ENCODE measurements at places on chromosomes 4 and X.

DNA sequence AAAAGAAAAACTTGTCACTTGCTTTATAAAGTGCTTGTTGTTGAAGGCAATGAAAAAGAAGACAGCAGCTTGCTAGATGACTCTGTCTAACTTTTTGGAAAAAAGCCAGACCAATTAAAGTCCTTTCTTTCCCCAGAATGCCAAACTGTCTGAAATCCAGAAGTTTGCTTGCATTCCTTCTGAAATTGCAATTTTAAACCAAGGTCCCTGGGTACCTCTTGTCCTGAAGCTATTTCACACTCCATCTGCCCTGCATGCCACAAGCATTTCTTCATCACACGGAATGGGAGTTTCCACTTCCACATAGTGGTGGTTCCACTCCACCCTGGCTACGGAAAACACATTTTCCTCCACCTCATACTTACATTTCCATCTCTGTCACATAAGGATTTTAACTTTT is 101.0 kb downstream of the PAPSS1 start:
- DNase-seq = no peak

GRCh38 chr4:3784454-3785291 is 18.5 kb downstream of the ADRA2C start:
- DNase-seq = no peak

GRCh38 chrX:119755981-119756533 is 2.3 kb upstream of the SOWAHD start:
- DNase-seq = no peak

DNA sequence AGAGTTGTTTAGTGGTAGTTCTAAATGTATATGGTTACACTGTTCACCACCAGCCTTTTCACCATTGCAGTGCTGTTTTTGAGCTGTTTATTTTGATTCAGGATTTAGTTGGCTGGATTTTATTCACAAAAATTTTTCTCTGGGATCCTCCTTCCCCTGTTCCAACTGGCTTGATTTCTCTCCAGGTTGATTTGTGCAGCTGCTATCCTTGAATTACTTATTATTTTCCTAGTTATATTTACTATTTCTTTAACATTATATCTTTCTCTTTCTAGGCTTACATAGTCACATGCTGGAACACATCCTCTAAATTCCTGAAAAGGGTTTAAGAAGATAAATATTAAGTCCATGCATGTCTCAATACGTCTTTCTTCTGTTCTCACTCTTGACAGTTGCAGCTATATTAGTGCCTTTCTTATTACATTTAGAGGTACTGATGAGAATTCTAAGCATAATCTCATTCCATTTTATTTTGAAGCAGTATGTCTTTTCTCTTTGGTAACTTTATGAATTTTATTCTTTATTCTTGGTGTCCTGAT is 82.2 kb downstream of the SUPT20HL2 start:
- DNase-seq = no peak

DNA sequence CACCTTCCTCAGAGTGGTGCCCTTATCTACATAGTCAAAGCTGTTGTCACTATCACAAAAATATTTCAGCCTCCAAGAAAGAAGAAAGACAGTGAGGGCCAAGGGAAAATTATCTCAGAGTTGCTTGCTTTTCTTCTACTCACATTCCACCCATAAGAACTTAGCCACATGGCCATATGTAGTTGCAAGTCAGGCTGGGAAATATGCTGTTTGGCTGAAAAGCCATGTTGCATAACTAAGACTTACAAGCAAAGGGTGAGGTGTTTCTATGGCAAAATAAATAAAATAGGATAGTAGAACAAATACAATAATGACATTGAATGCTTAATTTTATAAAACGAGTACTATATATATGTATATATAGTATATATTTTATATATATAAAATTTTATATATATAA is 365.9 kb upstream of the PABPC4L start:
- no peak for DNase-seq

GRCh38 chrX:16145656-16146055 is 21.6 kb upstream of the MAGEB17 start:
- DNase-seq = no peak

GRCh38 chr4:108959491-108959890 is 196.6 kb upstream of the ETNPPL start:
- no peak for DNase-seq

- DNase-seq = no peak
Observed at GRCh38 chrX:101462892-101463291, 22.4 kb upstream of the ARMCX4 start.

DNA sequence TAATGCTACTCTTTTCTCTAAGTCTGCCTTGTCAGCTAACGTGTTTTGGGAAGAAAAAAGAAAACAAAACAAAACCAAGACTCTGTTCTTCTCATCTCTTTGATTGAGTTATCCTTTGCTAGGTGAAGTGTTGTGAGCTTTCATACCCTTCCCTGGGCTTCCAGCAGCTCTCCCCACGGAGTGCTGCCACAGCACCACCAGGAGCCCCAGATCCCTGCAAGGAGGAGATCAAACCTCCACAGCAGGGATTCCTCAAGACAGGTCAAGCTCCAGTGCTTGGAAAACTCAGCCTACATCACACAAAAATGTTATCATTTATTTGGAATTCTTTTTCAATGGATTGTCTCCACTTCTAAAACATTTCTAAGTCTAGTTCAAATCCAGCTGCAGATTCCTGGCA is 1981.9 kb upstream of the TENM3 start:
- DNase-seq = no peak

DNA sequence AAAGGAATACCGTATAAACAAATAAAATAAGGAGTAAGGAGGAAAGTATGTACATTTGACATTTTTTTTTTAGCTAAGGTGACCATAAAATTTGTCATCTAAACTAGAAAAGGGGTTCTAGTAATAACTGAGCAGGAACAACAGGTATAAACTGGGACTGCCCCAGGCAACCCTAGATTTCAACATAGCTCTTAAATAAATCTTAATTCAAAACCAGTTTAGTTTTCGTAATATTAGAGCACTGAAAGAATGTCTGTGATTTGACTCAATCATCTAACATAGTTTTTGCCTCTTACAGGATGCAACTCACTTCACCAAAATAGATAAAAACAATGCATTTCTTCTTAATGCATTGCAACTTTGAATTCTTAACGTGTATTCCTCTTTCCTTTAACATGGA is 257.7 kb downstream of the ADAMTS3 start:
- no peak for DNase-seq

GRCh38 chrX:77299549-77299948 is 147.6 kb upstream of the FGF16 start:
- no peak for DNase-seq

GRCh38 chr4:18840481-18840880 is 818.9 kb upstream of the LCORL start:
- DNase-seq = no peak

DNA sequence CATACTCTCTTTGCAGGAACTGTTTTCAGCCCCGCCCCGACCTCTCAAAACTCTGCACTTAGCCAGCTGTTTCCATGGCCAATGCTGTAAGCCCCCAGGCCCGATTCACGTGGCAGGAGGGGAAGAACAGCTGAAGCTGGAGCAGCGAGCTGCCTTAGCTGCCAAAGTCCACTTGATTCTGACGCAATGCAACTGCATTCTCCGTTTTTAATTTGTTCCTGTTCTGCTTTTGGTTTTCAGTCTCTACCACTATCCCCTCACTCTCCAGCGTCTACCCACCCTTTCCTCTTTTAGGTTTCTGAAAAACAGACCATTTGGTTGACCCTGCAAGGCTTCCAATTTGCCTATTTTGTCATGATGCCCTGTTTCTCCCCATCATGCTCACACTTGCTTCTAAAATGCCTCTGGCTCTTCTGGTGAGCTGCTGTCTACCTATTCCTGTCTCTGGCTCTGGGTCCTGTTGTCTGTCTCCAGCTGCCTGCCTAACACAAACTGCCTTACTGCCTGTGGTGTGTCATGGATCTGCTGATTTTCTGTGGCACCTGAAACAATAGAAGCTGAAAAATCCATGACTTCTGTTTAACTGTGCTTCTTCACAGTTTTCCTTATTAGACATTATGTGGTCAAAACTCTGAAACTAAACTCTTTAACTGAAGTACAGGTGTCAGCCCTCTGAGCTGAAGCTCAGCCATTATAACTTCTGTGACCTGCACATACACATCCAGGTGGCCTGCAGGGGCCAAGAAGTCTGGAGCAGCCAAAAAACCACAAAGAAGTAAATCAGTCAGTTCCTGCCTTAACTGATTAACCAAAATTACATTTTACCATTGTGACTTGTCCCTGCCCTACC is 160.5 kb upstream of the AGTR2 start:
- no peak for DNase-seq

DNA sequence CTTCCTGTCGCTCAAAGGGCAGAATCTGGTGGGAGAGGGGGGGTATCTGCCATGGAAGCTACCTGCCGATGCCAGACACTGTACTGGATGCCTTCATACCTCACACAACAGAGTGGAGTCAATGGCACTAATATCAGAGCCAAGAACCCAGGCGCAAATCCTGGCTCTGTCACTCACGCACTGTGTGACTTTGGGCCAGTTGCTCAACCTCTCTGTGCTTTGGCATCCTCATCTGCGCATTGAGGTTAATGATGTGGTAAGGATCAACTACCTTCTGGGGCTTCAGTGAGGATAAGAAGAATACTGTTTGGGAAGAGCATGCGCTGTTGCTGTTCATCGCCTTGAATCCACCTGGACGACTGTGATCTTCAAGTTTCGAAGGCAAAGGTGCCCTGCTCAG is 70.6 kb downstream of the PPP2R2C start:
- DNase-seq = no peak

DNA sequence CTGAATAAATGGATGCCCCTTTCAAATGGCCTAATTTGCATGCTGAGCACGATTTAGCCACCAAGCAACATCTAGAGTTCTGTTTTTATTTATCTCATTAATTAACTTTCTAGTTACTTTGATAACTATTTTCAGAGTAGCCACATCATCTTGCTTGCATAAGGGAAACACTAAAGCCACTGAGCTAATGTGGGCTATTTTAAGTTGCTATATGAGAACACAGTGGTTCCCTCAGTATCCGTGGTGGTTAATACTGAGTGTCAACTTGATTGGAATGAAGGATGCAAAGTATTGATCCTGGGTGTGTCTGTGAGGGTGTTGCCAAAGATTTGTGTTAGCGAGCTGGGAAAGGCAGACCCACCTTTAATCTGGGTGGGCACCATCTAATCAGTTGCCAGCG is 25.4 kb upstream of the HPSE start:
- no peak for DNase-seq

DNA sequence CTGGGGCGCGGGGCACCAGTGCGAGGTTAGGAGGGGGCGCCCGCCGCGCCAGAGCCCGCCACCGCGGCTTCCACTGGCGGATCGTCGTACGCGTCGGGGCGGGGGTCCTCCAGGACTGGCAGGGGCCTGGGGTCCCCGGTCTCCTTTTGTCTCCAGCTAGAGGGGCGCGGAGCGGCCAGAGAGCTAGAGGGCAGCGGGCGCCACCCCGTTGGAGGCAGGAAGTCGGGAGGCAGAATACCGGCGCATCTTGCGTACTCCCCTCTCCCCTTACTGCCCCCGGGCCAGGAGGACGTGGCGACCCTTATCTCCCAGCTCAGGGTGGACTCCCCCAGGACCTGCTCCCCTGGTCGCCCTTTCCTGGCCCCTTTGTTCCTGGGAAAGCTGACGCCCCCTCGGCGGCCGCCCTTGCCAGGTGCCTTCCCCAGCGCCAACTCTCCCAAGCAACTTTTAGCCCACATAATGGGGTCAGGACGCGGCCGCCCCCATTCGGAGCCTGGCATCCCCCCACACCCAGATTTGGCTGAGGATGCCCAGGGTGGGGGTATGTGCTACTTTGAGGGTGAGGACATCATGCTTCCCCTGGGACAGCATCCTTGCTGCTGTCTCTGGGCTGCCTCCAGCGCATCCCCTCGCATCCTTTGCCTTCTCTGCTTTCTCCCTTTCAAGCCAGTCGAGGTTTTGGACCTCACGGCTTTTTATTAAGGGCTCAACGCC is 933 bp downstream of the CNKSR2 start:
- no peak for DNase-seq

- no peak for DNase-seq
Observed at GRCh38 chr4:48483777-48484493, 792 bp downstream of the SLC10A4 start.

GRCh38 chrX:148599404-148599803 is 99.0 kb downstream of the AFF2 start:
- no peak for DNase-seq

DNA sequence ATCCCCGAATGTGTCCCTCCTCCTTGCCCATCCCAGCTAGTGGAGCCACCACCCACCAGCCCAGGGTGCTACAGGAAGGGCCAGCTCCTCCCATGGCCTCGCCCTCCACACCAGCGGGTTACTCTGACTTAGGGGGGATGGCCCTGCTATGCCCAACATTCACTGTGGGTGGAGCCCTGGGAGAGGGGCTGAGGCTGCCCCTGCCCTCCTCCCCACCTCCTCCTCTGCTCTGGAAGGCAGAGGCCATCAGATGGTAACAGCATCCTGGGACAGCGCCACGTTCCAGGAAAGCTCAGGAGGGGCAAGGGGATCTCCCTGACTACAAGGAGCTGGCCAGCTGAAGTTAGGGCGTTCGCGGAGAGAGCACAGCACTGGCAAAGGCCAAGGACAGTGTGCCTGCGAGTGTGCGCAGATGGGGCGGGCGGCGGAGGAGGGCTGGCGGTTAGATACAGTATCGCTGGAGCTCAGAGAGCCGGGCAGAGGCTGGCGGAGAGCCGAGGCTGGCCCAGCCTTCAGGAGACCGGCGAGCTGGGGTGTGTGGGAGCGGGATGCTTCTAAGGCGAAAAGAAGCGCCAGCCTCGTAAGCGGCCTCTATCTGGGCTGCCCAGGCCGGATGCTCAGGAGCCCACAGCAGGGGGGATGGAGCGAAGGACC is 1.5 kb downstream of the JAKMIP1 start:
- DNase-seq = no peak

DNA sequence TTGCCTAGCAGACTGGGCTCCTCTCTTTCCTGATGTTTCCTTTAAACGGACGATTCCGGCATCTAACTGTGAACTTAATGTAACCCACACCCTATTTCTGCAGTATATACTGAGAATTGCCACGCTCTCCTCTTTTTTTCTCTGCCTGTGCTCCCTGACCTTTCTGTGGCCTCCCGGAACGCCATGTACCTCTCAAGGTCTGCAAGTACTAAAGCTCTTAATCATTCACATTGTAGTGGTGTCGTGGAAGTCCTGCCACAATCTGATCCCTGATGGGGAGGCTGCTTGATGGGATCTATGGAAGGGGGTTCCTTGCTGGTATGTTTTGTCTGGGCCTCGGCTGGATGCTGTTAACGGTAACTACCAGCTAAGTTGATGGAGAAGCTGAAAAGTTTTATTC is 302.9 kb upstream of the EPHA5 start:
- DNase-seq = no peak

DNA sequence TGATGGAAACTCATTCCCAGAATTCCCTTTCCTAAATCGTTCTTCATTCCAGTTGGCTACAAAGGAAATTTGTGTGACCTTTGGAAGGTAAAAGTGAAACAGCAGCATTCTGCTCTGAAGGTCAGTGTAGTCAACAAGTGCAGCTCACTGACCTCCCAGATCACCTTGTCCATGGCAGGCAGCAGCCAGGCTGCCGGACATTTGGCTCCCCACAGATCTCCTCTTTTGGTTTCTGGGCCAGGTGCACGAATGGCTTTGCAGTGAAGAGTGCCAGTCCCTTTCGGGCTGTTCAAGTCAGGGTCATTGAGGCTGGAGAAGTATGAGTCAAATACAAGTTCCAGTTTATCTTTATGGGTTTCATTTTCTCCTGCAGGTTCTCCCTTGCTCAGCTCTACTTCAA is 14.3 kb downstream of the GPRIN3 start:
- no peak for DNase-seq

Measured in activated CD4-positive, CD25-positive, alpha-beta regulatory T cell (primary cell).